ENCODE measurements at places on chromosomes 5 and 9. TPM values are rescaled to one million over a fixed set of nuclear protein-coding genes. Genes with fewer than 3 reads are reported as not detected.

DNA sequence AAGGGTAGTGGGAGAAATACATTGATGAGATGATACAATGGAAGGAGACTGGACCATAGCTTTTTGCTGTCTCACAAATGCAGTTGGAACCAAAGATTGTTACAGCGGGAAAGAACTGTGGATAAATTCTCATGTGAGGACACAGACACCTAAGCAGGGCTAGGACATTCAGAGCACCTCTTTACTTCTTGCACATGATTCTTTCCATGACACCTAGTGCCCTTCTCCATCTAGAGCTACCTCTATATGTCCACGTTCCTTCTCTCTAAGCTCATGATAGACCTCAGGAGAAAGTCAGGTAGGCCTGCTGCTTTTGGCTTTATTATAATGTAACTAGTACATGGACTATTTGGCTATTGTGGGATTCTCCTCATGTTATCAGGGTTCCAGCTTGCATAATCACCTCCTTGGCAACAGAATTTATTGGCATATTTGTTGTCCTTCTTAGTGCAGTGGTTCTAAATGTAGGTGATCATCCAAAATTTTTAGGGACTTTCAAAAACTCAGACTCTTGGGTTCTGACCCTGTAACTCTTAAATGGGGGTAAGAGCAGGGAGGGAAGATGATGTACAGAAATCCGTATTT is 27.2 kb downstream of the NR3C1 start:
- DNase-seq: no peak

GRCh38 chr5:147880487-147880886 is 2.0 kb downstream of the SCGB3A2 start:
- no peak for DNase-seq

DNA sequence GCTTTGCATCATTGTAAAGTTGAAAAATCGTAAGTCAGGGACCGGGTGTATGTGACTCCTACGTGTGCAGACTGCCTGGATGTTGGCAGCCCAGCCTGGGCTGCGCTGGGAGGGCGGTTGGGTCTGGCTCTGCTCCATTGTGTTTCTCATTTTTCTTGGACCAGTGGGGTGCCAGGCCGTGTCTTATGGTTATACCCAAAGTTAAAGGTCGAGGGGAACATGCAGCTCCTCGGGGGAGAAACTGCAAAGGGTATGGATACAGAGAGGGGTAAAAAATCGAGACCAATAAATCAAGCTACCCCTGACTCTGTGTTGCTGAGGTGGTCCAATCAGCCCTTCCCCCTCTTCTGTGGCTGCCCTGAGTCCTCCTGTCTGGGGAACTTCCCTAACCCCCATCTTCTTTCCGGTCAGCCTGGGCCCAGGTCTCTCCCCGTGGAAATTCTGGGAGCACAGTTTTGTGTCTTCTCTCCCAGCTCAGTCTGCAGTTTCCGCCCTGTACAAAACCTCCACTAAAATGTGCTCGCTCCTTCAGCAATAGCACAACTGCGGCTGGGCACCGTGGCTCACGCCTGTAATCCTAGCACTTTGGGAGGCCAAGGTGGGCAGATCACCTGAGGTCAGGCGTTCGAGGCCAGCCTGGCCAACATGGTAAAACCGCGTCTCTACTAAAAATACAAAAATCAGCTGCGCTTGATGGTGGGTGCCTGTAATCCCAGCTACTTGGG is 34.1 kb upstream of the UNC5A start:
- peak; percentile 62 for DNase-seq

The CNTLN gene
- 14.1 TPM for total RNA-seq

The EIF4E1B gene
- not detected for total RNA-seq

The CCIN gene
- 0.50 TPM for total RNA-seq

The TXNDC8 gene
- total RNA-seq: not detected

Measured in esophagus muscularis mucosa (tissue), 4 donors.